ENCODE measurements at places on chromosomes 7 and 10.

GRCh38 chr10:133102415-133103095 is 14.8 kb downstream of the ADGRA1 start:
- DNase-seq, result no peak

DNA sequence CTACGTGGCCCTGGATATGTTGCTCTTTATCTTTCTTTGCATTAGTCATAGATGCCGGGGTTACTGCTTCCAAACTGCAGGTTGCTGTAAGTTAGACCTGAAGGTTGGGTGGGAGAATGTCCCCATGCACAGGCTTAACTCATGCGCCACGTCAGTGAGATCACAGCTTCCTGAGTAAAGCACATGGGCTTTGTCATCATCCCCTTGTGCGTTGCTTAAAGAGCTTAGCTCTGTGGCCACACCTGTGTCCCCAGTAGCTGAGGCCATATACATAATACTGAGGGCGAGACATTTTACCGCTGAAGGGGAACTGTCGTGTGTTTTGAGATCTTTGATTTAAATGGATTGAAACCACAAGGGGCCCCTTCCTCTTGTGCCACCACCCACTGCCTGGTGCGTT is 45.8 kb upstream of the BTBD16 start:
- no peak for DNase-seq

GRCh38 chr10:14554091-14554490 is 220.6 kb downstream of the FAM107B start:
- DNase-seq, result peak; percentile 72

DNA sequence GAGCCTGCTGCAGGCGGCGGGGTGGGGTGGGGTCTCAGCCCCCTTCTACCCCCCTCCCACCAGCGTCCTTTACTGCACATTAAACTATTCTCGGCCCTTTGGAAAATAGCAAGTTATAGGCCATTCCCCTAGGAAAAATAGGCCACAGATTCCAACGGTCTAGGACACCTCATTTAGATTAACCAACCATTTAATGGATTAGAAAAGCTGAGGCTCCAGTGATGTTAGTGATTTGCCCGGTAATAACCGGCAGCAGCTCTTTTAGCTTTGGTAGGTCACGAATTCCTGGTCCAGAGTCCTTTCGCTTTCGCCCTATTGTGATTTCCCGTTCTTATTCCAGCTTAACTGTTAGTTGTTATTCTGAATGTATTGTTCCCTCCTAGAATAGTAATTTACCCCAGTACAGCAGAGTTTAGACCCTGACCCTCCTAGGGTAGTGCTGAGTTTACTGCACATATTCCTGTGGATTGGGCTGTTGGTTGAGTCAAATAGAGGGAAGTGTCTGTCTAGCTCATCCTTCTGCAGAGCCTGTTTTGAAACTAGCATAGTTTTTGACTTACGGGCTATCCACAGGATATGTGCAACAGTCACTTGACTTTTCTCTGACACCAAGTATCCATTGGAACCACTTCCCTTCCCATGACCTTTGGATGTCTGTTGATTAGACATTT is 754 bp downstream of the GSTO1 start:
- no peak for DNase-seq

- DNase-seq, result no peak
Observed at GRCh38 chr10:51585742-51586141, 113.7 kb downstream of the CSTF2T start.

DNA sequence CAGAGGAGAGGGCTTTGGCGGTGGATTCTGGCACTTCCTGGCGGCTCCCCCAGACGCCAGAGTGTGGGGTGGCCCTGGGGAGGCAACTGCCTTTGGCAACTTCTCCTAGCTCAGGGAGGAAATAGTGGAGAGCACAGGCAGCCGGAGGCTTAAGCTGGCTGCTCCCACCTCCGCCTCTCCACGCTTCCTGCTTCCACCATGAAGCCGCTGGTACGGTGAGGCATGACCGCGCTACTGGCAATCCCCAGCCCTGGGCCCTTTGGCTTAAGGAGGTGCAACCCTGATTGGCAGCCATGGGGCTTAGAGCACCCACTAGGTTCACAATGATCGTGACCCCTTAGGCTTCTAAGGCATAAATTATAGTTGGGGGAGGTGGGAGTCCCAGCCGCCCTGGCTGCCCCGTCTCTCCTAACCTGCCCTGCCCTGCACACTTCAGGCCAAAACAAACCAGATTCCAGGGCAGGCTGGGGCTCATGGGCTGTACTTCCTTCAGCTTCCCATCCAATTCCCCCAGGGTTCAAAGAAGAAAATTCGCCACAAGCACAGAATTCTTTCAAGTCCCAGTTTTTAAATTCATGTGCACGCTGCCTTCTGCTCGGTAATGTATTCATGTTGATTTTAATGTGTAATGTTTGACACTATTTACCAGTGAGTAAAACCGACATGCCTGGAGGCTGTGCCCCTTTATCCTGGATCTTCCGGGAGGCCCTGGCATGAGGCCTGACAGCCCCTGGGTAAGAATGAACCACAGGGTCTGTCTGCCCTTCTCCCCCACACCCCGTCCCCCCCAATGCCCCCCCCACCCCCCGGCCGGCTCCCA is 90.7 kb upstream of the LRRC4 start:
- DNase-seq, result no peak

DNA sequence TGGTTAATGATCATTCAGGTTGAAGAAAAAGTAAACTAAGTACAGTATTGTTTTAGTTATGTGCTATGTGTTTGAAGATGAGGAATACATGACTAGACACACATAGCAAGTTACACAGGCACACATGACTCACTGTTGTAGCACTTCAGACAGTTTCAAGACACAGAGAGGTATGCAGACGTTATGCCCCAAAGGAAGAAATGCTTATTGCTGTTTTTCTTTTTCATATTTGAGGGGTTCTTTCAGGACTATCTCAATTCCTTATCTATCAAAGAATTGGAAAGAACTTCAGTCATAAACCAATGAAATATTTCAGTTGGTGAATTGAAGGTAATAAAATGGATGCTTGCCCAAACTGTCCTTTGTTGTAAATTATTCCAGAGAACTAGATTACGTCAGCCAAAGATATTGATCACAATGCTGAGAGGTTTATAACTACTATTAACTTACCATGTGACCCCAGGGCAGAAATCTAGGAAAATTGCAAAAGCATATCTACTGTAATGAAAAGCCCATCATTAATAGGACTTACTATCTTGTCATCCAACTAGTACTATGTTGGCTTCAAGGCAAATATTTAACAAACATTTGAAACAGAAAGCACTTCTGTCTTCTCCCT is 61.2 kb upstream of the CAPZA2 start:
- DNase-seq, result no peak

GRCh38 chr10:127694580-127695193 is 42.3 kb upstream of the FOXI2 start:
- no peak for DNase-seq

DNA sequence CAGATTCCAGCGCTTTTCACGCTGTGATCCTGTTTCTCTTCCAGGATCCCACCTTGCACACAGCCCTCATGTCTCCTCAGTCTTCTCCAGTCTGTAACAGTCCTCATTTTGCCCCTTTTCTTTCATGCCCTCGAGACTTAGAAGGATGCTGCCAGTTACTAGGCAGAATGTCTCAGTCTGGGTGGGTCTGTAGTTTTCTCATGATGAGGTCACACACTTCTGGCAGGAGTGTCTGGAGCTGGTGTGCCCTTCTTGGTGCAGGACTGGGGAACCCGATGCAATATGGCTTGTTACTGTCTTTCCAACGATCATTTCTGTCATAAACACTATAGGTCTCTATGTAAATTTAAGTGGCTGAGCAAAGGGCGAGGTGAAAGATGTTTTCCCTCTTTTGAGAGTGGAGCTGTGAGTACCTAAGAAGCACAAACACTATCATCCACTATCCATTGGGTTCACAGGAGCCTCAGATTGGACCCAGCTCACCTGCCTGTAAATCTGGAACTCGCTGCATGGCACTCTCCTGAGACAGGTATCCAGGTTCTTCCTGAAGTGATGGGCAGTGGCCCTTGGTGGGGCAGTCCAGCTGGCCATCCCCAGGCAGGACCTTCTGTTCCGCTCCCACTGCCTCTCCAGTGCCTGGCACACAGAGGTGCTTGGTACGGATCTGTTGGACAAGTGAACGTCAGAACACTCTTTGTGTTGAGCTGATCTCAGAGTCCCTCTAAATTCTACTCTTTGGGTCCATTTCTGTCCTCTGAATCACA is 64.3 kb upstream of the ZNF32 start:
- no peak for DNase-seq

GRCh38 chr10:24114556-24114955 is 94.4 kb upstream of the KIAA1217 start:
- no peak for DNase-seq

GRCh38 chr10:16119445-16119844 is 259.1 kb upstream of the MINDY3 start:
- DNase-seq, result no peak

- DNase-seq, result no peak
Observed at GRCh38 chr7:55387062-55387965, 22.2 kb downstream of the LANCL2 start.

GRCh38 chr7:155538293-155538692 is 8.1 kb downstream of the CNPY1 start:
- no peak for DNase-seq

DNA sequence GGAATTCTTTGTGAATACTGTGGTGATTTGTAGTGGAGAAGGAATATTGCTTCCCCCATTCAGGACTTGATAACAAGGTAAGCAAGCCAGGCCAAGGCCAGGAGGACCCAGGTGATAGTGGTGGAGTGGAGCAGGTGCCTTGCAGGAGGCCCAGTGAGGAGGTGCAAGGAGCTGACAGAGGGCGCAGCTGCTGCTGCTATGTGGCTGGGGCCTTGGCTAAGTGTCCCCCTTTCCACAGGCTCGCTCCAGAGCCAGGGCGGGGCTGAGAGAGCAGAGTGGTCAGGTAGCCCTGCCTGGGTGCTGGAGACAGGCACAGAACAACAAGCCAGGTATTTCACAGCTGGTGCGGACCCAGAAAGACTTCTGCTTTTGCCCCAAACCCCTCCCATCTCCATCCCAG is 162.9 kb downstream of the EGFR start:
- DNase-seq, result no peak

DNA sequence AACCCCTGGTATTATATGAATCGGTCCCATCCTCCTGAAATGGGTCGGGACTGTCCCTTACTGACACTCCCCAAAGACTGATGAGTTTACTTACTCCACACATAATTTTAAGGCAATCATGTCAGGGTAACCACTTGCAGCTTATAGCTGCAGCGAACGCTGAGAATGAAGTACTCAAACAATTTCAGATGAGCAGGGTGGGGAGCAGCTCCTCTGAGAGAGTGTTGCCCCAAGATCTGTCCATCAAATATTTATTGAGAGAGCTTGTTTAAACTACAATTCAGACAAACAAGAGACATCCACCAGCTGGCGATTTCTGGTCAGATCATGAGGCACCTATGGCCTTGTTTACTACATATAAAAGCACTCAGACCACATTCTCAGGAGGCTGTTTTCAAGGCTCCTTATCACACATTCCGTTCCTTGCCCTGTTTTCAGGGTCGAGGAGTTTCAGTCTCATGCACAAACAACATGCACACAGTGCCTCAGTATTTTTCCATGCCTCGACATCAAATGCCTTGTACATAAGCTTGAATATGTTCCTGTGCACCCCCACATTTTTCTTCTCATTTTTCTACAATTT is 80.1 kb downstream of the THSD7A start:
- no peak for DNase-seq

GRCh38 chr10:77890097-77890496 is 36.5 kb downstream of the DLG5 start:
- no peak for DNase-seq

GRCh38 chr10:89639326-89639725 is 5.7 kb downstream of the PANK1 start:
- no peak for DNase-seq

DNA sequence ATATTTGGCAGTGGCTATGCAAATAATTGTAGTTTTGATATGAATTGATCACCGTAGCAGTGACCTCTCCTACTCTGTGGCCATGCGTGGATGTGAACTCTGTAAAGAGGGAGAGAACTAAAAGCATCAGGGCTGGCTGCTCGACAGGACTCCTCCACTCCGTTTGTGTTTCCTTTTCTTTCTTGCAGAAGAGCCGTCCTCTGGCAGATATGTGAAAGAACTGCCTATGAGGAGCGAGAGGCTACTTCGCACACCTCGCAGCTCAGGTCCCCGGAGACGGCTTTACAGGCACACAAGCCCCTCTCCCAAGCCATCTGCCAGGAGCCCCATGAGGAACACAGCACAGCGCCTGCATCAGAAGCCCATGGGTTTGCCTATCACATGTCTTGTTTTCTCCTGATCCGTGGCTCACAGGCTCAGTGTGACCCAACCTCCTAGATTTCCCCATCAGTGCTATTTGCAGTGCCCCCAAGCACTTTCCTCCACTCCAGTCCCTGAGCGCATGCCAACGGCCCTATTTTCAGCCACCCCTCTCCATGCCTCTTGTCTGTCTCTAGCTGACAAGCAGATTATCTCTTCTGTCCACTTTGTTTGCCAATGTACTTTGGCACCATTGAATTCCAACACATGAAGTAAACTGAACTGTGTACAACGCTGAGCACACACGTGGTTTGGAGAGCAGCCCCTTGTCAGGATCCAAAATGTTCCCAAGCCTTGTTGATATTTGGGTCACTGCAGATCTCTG is 164.3 kb upstream of the AKR1E2 start:
- DNase-seq, result no peak

DNA sequence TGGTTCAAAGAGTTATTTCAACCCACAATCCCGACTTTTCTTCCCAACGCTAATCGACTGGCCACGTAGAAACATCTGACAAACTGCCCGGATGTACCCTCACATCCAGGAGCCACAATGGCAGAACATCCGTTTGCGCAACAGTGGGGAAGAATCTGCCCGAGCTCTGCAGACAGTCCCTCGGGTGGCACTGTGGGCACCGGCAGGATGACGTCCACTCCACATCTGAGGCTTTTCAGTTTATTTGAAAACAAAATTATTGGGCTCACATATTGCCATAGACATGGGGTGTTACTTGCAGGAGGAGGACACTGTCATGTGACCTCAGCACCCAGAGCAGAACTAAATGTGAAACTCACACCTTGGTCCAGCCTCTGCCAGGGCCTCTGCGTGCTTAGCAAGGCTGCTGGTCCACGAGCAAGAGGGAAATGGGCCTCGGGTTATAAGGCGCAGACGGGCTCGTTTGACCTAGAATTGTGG is 84.1 kb downstream of the MKI67 start:
- no peak for DNase-seq

GRCh38 chr7:45982132-45982531 is 61.1 kb upstream of the IGFBP3 start:
- DNase-seq, result no peak

GRCh38 chr7:40437936-40438634 is 303.3 kb downstream of the SUGCT start:
- no peak for DNase-seq

- DNase-seq, result peak; percentile 12
Observed at GRCh38 chr7:30800785-30801252, 29.6 kb downstream of the MINDY4 start.

- no peak for DNase-seq
Observed at GRCh38 chr7:24069751-24070150, 214.2 kb upstream of the NPY start.

GRCh38 chr10:12828736-12829135 is 172.8 kb downstream of the CCDC3 start:
- DNase-seq, result no peak
